ENCODE measurements at places on chromosomes 16 and 17.
A peak's percentile ranks its signal among the peaks of the same experiment; 100 is the strongest.

- no peak for DNase-seq
Observed at GRCh38 chr16:89199241-89200123, 855 bp downstream of the SLC22A31 start.

- DNase-seq: no peak
Observed at GRCh38 chr17:56545106-56545505, 48.4 kb upstream of the NOG start.

- DNase-seq: no peak
Observed at GRCh38 chr17:15782866-15783265, 50.8 kb downstream of the TBC1D26 start.

DNA sequence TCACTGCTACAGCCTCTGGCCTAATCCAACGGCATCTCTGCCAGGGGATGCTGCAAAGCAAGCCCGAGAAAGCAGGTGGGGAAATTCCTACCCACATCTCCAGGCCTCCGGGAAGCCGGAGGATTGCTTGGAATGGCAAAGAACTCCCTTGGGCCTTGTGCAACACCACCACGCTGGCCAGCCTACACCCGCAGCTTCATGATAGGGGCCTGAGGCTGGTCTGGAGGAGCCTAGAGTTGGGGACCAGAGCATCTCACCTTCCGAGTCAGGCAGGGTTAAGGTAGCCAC is 20.3 kb downstream of the GGA3 start:
- DNase-seq: no peak

DNA sequence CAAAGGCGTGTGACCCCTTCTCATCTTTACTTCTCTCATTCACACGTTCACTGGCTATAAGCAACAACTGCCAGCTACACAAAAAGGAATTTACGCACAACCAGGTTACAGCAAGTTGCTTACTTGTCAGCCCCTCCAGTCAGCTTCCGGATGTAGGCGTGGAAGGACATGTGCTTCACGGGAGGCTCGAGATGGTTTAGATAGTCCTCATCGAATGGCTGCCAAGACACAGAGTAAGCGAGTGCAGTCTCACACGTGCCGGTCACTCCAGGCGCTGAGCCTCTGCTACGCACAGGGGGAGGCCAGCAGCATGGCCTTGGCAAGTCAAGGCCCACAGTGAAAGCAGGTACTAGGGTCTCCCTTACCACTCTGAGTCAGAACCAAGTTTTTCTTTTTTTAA is 28.3 kb downstream of the NPLOC4 start:
- no peak for DNase-seq

GRCh38 chr16:105521-105920 is 27.5 kb downstream of the MPG start:
- no peak for DNase-seq

GRCh38 chr17:49890077-49890821 is 42.4 kb upstream of the TAC4 start:
- DNase-seq: no peak

DNA sequence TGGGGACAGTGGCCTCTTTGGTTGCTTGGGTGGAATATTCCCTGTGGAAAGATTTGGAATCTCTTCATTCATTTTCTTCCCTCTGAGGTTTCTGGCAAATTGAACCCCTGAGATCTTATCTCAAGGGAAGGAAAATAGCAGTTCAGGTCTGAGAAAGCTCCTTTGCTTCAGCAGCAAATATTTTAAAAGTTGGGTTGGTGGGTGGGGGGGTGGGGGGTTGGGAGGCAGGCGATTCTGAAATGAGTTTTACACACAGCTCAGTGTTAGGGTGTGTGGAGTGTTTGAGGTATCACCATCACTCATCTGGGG is 6.8 kb downstream of the TBX2 start:
- no peak for DNase-seq

GRCh38 chr17:79800325-79801155 is 3.7 kb upstream of the CBX8 start:
- DNase-seq: peak; percentile 79
